ENCODE measurements at places on chromosomes 7 and 10.

DNA sequence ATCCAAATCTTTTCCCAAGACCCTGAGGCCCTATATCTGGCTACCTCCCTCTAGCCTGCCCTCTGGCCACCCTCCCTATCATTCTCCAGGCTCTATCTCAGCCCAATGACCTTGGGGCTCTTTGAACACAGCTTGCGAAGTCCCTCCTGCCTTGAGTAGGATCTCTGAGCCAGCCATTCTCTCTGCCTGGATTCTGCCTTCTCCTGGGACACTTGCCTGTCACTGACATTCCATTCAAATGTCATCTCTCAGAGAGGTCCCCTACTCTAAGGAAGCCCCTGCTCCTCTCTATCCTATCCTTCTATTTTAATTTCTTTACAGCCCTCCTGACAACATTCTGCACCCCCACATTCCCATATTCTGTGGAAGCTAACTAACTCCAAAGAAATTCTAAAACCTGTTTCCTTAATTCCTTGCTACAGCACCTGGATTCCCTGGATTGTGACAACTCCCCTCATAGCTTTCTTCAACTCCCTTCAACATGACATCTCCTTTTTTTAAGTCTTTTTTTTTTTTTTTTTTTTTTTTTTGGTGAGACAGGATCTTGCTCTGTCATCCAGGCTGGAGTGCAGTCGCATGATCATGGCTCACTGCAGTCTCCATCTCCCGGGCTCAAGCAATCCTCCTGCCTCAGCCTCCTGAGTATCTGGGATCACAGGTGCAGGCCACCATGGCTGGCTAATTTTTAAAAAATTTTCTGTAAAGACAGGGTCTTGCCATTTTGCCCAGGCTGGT lies 81.0 kb upstream of the ASAH2 start:
- DNase-seq, result no peak

- DNase-seq, result no peak
Observed at GRCh38 chr10:44933451-44934321, 22.5 kb downstream of the TMEM72 start.

DNA sequence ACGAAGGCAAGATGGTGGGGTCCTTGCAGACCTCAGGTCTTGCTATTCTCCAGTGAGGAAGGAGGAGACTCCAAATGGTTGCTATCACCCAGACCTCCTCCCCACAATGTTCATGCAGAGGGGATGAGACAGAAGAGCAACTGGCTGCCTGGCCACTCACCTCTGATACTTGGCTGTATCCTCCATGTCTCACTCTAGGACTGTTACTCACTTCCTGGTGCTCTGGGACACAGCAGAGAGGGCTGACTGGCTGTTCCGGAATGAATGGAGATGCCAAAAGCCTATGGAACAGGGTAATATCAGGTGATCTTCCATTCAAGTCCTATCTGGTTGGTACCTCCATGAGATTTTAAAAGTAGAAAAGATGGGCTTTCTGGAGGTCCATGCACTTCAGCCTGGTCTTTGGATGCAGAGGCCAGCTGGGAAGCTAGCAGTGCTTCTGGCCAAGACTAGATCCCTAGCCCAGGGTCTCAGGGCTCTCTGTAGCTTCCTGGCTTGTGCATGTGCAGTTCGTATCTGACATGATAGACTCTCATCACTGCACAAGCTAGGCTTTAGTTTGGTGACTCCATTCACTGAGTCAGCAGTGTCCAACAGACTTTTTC lies 27.0 kb upstream of the ABI1 start:
- DNase-seq, result no peak

GRCh38 chr7:99453105-99453504 lies 12.9 kb downstream of the ATP5MF start:
- DNase-seq, result no peak

DNA sequence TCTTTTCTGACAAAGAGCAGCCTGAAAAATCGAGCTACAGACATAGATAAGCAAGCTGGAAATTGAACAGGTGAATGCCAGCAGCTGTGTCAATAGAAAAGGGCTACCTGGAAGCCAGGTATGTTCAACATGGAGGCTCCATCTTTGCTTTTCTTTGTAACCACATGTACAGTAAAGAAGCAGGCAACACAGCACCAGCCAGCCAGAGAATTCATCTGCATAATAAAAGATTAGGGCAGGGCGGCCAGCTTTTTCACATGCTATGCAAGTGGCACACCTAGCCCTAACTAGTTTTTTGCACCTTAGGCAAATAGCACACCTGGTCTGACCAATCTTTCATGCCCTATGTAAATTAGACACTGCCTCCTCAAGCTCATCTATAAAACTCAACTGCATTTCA lies 25.7 kb downstream of the COG5 start:
- DNase-seq, result no peak

- DNase-seq, result no peak
Observed at GRCh38 chr10:105207476-105207995, 566.4 kb downstream of the SORCS3 start.

DNA sequence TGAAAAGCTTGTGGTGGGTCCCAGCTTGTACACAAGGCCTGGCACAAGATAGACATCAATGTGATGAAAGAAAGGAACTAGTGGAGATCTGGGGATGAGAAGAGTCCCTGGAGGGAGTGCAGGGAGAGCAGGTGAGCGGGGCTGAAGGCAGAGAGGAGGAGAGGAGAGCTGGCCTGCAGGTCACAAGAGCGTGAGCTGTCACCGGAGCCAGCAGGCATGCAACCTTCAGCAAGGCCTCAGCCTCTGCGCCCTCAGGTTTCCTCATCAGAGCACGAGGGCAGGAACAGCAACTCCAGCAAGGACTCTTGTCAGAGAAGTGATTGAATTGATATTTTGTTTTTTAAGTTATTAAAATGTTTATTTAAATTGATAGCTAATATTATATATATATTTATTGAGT lies 188.6 kb downstream of the CXCL12 start:
- no peak for DNase-seq

- DNase-seq, result no peak
Observed at GRCh38 chr10:116828116-116828515, 21.2 kb upstream of the ENO4 start.

DNA sequence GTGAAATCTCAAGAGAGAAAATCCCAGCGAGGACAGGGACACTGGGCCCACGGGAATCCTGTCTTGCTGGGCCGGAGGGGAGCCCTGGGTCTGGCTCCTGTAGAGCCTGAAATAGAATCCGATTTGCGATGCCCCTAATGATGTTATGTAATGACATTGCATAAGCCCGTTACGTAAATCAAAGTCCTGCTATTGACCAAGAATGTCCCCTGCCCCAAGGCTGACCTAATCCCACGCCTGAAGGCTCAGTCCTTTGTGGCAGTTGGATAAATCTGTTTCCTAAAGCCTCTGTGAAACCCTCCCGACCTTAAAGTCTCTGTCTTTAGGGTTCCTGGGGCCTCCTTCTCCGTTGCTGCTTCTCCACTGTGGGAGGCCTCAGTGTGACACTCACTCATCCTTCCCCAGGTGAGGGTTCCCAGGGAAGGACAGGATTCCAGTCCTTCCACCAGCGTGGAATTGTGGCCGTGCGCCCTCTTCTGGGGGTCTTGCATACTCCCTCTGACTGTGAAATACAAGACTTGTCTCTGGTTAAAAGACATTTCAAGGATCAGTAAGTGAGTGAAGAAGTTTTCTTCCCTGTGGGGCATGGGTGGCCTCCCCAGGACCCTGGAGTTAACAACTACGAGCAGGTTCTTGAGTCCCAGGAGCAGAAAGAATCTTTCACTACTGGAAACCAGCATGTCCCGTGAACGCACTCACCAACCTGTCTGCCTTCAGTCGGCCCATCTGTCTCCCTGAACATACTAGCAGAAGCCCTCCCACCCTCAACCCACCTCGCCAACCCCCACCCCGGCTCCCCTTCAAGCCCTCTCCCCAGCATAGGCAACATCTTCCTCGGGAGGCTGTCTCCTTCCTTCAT lies 19.8 kb downstream of the ZNF467 start:
- DNase-seq, result no peak

- no peak for DNase-seq
Observed at GRCh38 chr7:128458956-128459355, 3.3 kb downstream of the HILPDA start.

DNA sequence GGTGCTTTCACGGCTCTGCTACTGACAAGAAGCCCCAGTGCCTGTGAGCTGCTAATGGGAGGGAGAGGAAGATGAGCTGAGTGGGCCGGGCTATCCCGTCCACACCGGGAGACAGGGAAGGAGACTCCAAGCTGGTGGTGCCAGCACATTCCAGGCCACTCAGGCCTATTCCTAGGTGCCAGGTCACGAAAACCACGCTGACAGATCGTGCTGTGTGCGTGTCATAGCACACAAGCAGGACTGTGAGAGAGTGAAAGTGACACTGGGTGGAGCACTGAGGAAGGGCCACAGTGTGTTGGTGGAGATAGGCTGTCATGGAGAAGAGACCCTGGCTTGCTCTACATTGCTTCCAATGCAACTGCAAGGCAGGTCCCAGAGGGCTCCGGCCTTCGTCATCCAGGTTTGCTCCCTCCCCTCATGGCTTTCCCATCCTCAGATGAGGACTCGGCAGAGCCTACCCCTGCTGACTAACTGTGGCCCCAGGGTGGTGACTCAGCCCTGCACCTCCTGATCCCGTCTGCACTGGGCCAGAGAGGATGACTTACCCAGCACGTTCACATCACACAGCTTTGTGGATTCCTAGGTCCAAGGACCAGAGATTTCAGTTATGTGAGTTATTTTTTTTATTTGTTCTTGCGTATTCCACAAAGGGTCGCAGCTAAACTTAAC lies 167.3 kb downstream of the EGFR start:
- no peak for DNase-seq

GRCh38 chr7:36149694-36150452 lies 3.2 kb upstream of the EEPD1 start:
- no peak for DNase-seq

- no peak for DNase-seq
Observed at GRCh38 chr7:74318043-74318442, 28.8 kb downstream of the CLIP2 start.

DNA sequence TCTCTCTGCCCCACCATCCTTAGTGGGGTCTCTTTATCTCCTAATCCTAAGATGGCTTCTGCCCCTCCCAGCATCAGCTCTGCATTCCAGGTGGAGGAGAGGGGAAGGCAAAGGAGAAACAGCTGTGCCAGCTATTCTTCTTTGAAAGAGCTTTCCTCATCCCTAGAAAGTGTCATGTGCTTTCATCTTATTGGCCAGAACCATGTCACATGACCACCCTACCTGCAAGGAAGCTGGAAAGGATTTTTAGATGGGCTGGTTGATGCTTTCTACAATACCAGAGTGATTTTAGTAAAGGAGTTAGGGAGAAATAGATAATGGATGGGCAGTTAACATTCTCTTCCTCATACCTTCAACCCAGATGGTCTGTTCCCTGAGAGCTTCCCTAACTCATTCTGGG lies 141.1 kb downstream of the INSYN2A start:
- DNase-seq, result no peak

DNA sequence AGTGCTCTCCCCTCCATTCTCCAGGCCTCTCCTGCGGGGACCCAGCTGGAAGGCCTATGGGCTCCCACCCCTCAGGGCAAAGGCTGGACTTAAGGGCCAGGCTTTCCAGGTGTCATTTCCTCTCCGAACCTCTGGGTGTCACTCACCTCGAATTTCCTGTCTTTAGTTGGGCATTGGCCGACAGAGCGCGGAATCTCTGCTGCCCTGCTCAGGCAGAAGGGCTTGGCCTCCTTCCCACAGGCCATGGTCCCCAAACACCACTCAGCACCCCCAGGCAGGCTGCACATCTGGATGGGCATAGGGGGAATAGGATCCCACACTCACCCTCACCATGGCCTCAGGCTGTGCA lies 212.9 kb downstream of the CCSER2 start:
- no peak for DNase-seq

DNA sequence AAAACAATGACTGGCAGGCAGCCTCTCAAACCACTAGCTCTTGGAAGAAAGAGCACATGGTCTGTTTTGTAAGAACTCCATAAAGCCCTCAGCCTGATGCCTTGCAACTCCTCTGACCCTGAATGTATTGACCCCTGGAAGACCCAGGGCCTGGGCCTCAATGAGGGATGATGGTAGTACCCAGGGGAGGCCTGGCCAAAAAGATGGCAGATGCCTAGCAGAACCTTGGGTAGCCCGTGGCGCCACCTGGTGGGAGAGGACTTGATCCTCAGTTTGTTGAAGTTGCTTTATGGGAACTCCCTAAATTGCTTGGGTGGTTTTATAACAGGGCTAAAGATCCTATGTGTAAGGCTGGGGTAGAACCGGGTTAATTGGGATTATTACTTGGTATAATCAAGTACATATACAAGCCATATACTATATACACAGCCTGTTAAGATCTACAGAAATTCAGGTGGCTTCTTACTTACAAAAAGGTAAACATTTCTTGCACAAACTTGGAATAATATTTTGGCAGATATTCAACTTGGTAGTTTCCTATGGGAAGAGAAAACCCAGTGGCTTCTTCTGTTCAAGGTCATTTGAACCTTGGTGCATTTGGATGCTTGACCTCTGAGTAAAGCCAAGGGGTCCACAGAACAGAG lies 95.8 kb upstream of the CACUL1 start:
- DNase-seq, result peak; percentile 89

- no peak for DNase-seq
Observed at GRCh38 chr10:53667063-53667462, 894.5 kb upstream of the MBL2 start.

- DNase-seq, result no peak
Observed at GRCh38 chr7:144908943-144909556, 73.2 kb upstream of the TPK1 start.

DNA sequence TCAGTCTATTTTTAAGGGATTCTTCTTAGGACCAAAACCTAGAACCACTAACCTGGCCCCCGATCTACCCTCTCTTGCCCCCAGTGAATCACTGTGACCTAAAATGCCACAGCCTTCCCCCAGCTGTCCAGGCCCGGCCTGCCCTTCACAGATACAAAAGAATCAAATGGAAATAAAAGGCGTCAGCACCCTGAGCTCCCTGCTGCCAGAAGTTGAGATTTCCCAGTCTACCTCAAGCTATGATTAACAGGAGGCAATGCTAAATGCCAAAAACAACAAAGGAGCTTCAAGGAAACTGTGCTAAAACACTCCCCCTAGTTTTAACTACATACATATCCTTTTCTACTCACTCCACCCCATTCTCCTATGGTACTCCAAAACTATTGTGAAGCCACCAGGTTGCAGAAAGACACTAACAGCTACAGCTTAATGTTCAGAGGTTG lies 67.8 kb downstream of the GSAP start:
- no peak for DNase-seq

- DNase-seq, result no peak
Observed at GRCh38 chr10:80465839-80466590, 11.9 kb downstream of the TSPAN14 start.

- DNase-seq, result no peak
Observed at GRCh38 chr10:45091968-45092367, 91.2 kb downstream of the ZNF22 start.

Data from upper lobe of right lung (tissue), 1 donor.